ENCODE measurements at places on chromosomes 13 and 19. TPM values are rescaled to one million over a fixed set of nuclear protein-coding genes. Genes with fewer than 3 reads are reported as not detected.
A peak's percentile ranks its signal among the peaks of the same experiment; 100 is the strongest.

- DNase-seq: peak; percentile 45
Observed at GRCh38 chr13:46751811-46752635, 44.9 kb downstream of the ESD start.

DNA sequence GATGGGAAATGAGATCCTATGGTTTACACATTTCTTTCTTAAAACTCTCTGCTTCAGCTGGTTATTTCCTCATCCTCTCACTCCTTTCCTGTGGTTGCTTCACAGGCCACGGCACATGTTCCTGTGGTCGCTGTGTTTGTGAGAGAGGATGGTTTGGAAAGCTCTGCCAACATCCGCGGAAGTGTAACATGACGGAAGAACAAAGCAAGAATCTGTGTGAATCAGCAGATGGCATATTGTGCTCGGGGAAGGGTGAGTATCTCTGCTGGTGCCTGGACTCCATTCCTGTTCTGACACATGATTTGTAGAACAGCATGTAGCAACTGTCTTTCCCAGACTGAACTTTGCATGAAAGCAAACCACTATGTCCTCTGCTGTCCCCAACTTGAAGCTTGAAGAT is 254.2 kb downstream of the ITGBL1 start:
- DNase-seq: peak; percentile 94

The CBLC gene
- total RNA-seq: not detected

DNA sequence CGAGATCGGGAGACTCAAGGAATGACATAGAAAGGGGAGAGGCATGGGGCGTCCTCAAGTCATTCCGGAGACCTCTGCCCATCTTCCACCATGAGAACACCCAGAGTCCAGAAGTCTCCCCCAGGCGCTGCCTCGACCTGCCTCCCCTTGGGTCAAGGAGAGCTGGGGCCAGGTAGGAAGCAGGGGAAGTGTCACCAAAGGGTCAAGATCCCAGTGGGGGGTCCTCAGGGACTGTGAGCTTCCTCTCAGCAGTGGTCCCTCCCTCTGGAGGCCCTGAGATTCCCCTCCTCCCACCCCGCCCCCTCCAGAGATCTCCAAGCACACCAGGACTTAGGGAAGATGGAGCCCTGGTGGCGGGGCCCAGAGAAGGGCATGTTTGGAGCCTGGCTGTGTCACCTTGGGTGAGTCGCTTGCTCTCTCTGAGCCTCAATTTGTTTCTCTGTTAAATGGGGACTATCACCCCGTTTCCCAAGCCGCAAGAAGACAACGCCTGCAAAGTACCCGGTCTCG is 919 bp downstream of the DACT3 start:
- no peak for DNase-seq

GRCh38 chr13:59304596-59304995 is 859.1 kb downstream of the DIAPH3 start:
- DNase-seq: no peak

GRCh38 chr13:74206061-74206561 is 71.9 kb upstream of the KLF12 start:
- DNase-seq: peak; percentile 92

The MATK gene
- not detected for total RNA-seq

DNA sequence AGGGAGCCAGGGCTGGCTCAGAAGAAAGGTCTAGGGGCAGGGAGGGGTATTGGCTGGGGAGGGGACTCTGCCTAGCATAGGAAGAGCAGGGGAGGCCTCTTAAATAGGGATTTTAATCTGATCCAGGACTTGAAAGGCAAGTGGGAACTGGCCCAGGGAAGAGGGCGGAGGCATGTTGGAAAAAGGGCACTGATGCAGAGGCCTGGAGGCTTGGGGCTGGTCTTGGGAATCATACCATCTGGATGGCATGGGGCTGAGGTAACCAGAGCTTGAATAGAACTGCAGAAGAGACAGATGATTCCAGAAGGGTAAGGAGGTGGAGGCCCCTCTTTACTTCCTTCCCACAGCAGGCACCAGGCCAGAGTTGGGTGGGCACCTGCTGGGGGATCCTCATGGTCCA is 29.1 kb downstream of the CERS4 start:
- no peak for DNase-seq

- DNase-seq: no peak
Observed at GRCh38 chr13:51457086-51457815, 4.4 kb upstream of the INTS6 start.

- peak; percentile 12 for DNase-seq
Observed at GRCh38 chr13:28819046-28819730, 951 bp upstream of the MTUS2 start.

DNA sequence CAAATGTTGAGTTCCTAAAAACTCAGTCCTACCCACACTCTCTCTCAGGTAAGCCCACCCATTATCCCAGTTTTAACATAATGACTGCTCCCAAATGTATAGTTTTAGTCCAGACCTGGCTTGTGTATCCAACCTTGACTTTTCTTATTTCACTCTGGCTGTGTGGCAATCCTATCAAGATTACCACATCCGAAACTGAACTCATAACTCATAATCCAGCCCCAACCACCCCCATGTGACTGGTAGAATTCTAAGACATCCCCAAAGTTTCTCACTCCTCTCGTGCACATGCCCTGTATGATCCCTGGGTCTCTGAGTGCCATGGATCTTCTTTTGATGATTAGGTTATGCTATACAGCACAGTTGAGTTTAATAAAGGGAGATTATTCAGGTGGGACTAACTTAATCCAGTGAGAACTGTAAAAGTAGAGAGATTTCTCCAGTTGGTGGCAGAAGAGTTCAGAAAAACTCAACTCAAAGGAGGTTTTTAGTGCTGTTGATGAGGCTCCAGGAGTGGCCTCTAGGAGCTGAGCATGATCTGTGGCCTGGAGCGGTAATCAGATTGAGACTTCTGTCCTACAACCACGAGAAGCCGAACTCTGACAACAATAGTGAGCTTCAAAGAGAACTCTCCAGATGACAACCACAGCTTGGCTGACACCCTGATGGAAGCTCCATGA is 413.4 kb downstream of the ZNF536 start:
- no peak for DNase-seq

DNA sequence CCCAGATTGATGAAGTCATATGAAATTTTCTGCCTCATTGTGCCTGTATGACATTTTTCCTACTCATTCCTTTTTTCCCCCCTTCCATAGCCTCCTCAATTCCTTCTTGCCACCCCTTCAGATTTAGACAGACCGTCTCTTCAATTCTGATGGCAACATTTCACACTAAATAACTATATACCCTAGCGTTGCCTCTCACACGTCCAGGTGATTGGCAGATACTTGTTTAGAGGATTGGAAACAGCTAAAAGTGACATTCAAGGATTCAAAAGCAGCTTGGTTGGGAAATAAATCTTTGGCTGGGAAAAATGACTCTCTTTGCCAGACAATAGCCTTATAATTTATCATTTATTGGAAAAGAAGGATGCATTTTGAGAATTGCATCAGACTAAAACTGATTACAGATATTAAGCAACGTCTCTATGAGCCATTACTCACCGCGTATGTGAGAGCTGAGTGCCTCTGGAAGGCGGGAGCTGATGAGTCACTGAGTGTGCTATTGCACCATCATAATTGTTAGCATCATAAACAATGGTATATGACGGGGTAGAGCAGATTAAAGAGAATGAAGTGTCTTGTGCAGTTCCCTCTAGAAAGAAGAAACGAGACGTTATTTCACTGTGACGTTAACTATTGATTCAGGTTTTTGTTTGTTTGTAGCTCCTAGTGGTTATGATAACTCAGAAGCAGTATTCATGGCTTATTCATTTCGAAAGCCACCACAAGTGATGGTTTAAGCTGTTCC is 61.1 kb upstream of the FAM216B start:
- DNase-seq: peak; percentile 99

- DNase-seq: no peak
Observed at GRCh38 chr13:75400775-75401174, 81.2 kb downstream of the TBC1D4 start.

The MUC16 gene
- total RNA-seq: not detected

DNA sequence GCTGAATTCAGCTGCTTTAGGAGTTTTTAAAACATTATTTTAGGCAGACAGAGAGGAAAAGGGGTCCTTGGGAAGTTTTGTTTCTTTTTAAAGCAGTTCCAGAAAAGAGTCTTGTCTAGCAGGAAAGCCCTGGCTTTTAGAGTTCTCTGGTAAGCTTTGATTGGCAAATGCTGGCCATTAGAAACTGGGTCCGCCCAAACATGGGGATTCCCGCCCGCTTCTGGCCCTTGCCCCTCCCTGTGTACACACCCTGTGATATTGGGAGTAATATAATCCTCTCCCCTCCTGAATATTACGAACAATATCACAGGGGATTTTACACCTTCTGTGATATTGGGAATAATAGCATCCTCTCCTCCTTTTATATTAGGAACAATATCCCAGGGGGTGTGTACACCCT is 58.9 kb downstream of the ERICH4 start:
- no peak for DNase-seq

The VSTM1 gene
- not detected for total RNA-seq

GRCh38 chr13:22114630-22115311 is 443.9 kb downstream of the FGF9 start:
- DNase-seq: peak; percentile 78

GRCh38 chr19:4497770-4498389 is 20.4 kb downstream of the PLIN4 start:
- DNase-seq: no peak

DNA sequence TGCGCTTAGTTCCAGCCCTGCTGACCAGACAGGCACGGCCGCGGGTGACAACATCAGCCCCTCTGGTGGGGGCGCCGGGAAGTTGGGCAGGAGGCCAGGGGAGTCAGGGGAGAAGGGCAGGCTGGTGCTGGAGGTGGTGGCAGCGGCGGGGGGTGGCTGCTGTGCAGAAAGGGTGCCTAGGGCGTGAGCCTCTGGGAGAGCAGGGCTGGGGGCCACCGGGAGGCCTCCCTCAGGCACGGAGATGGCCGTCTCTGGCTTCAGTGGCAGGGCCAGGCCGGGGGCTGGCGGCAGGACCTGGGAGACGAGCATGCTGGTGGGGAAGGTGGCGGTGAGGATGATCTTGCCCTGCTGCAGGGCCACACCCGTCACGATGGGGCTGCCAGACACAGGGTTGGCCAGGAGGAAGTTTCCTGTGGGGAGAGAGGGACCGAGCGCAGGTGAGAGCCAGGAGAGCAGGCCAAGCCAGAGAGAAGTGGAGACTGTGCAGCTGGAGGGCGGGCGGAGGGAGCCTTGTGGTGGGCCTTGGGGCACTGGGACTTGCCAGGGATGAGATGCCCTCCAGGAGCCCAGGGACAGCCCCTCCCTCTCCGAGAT is 3.3 kb downstream of the SIX5 start:
- no peak for DNase-seq

The CDX2 gene
- not detected for total RNA-seq

DNA sequence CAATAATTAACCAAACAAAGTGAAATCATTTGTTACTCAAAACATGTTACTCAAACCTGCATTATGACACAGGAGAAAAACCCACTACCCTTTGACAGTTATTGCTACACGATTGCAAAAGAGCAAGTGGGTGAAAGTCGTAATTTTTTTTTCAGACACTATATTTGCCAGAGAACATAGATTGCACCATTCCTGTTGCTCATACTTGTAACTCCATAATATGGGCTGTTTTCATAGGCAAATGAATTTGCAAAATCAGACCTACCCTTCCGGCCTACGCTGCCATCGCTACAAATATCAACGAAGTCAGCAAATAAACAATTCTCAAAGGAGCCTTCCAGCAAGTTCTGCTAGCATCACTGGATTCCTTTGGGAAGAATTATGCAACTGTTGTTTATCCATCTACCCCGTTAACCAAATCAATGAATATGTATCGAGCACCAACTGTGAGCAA is 396.5 kb downstream of the IRS2 start:
- peak; percentile 25 for DNase-seq

GRCh38 chr19:16106121-16106520 is 5.6 kb upstream of the RAB8A start:
- DNase-seq: peak; percentile 53

The PCDH8 gene
- total RNA-seq: not detected

The TMEM38A gene
- 1.4 TPM for total RNA-seq

DNA sequence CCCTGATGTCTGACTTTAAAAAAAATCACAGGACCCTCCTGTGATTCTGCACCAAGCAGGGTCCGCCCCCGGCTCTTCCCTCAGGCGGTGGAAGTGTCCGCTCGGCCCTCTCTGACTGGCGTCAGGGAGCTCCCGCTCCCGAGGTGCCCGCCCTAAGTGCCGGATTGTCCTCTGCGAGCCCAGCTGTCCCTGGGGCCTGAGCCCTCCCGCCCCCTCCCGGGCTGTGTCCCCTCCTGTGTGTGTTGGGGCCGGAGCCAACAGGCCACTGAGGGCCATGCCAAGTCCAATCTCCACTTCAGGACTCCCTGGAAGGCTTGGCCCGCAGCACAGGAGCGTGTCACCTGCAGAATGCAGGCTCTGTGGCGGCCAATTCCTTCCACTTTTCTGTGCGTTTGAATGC is 25.4 kb downstream of the MAP2K2 start:
- DNase-seq: no peak

DNA sequence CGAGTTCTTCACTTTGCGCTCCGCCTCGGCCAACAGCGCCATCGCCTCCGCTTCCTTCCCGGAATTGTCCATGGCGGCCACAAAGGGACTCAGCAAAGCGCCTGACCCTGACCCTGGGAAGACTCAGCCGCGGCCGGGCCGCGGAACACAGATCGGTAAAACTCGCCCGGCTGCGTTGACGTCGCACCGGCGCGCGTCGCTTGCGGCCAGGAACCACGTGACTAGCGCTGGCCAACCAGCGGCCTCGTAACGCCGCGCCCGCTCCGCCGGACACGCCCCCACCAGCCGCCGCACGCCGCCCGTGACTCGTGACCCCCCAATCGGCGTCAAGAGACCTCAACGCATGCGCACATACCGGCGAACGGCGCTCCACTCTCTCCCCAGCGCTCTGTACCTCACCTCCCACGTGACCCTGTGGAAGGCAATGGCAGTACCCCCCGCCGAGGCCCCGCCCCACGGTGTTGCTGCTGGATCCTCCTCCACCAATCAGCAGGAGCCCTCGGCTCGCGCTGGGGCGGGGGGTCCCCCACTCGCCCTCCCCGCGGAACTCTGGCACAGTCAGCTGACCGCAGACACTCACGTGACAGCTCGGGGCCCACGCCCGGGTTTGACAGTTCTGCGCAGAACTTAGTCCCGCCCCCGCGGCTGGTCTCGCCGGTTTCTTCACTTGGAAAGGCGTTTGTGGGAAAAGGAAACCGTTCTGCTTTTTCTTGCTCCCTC is at the start of gene NAPA:
NAPA (minus strand) TSS at position 195 of the 720 bp plus-strand sequence; CDS start at position 72, 123 bp downstream.
- DNase-seq: peak; percentile 100

DNA sequence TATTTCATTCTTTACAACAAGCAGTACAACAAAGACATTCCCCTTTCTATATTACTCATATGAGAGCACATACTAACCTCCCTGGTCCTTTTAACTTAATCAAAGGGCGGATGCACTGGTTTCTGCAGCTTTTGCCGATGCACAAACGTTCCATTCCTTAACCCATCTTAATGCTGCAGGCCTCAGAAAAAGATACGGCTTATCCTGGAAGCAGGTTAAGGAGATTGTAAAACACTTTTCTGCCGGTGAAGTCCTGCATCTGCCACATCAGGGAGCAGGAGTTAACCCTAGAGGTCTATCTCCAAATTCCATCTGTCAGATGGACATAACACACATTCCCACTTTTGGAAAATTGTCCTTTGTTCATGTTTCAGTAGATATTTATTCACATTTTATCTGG is 11.5 kb upstream of the ZNF814 start:
- DNase-seq: no peak

All from IMR-90 (cell line).